ENCODE measurements at places on chromosomes 12 and 14.

- DNase-seq: no peak
Observed at GRCh38 chr12:109987615-109988014, 8.6 kb downstream of the GIT2 start.

GRCh38 chr12:117844114-117844830, 124.5 kb downstream of the KSR2 start:
- DNase-seq: no peak

- DNase-seq: no peak
Observed at GRCh38 chr14:49049711-49050110, 536.5 kb downstream of the RPS29 start.

GRCh38 chr12:11863478-11863906, 207.2 kb upstream of the BCL2L14 start:
- DNase-seq: peak; percentile 42

Data from astrocyte (in vitro differentiated cells and primary cell).